ENCODE measurements at places on chromosomes 1 and 21. TPM values are rescaled to one million over a fixed set of nuclear protein-coding genes. Genes with fewer than 3 reads are reported as not detected.

Gene FAM72B
- total RNA-seq = 1.6 TPM

Gene TINAGL1
- total RNA-seq = 215 TPM

Gene C1orf198
- total RNA-seq = 32.7 TPM

Gene C1orf87
- not detected for total RNA-seq

Gene ESRRG
- total RNA-seq = 2.8 TPM

Gene VCAM1
- 284 TPM for total RNA-seq

Gene VWA1
- total RNA-seq = 3.9 TPM

Gene FCGR3B
- total RNA-seq = 203 TPM

Gene SPATA46
- not detected for total RNA-seq

Gene C1orf116
- 1.0 TPM for total RNA-seq

Gene HES3
- not detected for total RNA-seq

Gene RIT1
- total RNA-seq = 50.7 TPM

Gene GIPC2
- 40.4 TPM for total RNA-seq

Gene LIPI
- total RNA-seq = not detected

Gene EDEM3
- total RNA-seq = 26.0 TPM

Gene ATP1A2
- 5.6 TPM for total RNA-seq

Gene KCNA2
- 1.4 TPM for total RNA-seq

Gene FGGY
- total RNA-seq = 13.3 TPM

Gene AZIN2
- total RNA-seq = 6.2 TPM

Gene TFF2
- not detected for total RNA-seq

Gene DFFA
- 19.3 TPM for total RNA-seq
